ENCODE measurements at places on chromosomes 6 and 20.
A peak's percentile ranks its signal among the peaks of the same experiment; 100 is the strongest.

DNA sequence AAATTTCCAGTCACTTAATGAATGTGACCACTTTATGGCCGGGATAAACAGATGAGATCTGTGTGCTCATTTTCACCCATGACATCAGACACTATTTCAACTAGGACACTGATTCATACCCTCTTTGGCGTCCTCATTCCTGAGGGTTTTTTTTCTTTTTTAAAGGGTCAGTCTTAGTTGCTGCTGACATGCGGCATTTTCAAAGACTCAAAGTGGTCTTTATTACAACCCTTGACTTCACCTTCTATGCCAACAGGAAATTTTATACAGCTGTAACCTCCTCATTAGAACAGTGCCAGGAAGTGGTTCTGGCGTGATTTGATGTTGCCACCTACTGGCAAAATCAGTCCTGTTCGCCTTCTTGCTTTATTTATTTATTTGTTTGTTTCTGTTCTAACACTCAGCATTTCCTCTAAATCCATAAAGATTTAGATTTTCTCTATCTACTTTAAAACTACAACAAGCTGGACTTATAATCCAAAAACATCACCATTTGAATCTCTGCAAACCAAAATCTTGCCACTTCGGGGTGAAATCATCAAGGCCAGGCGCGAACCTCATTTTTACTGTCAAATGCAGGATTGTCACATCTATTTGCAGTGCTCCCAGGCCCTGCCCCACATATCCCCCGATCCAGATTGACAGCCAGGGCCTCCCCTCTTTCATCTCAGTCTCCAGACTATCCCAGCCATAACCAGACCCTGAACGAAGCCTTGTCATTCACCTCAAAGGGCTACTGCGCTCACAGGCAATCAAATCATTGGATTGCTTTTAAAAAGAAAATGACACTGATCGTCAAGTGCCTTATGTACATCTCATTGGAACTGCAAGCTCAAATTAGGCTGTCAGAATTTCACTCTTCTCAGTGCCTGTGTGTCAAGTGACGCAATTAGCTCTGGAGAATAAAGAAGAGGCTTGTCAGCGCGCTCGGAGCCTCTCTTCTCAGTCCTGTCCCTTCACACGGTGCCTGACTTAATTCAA lies 77.5 kb downstream of the C6orf118 start:
- DNase-seq: no peak

DNA sequence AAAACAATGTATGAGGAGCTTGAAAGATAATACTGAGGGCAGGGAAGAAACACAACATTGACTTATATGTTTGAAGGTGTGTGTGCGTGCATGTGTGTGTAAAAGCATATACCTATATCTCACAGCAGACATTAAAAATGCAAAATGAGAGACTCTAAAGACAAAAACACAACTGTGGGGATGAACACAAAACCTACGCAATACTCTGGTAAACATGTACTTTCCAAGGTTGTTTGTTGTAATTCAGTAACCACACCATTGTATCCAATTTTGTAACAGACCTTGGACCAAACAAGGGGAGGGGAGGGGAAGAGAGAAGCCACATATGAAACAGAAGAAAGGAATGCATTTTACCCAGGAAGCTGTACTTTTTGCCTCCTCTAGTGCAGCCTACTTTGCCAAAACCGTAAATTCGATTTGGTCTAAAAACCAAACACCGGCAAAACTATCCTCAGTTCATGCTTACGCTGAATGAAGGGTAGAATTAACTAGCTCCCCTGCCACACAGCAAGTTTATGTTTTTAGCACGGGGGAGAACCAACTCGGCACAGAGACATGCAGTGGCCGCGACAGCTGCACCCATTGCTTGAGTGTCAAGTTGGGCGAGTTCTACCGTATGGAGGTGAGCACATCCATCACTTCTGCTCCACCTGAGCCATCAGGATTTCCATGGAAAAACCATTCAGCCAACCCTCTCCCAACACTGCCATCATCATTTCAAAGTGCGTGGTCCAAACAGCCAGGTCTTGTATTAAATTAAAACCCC lies 50.0 kb downstream of the CNKSR3 start:
- DNase-seq: no peak

GRCh38 chr20:63941282-63942081 lies 14.7 kb downstream of the UCKL1 start:
- peak; percentile 92 for DNase-seq

DNA sequence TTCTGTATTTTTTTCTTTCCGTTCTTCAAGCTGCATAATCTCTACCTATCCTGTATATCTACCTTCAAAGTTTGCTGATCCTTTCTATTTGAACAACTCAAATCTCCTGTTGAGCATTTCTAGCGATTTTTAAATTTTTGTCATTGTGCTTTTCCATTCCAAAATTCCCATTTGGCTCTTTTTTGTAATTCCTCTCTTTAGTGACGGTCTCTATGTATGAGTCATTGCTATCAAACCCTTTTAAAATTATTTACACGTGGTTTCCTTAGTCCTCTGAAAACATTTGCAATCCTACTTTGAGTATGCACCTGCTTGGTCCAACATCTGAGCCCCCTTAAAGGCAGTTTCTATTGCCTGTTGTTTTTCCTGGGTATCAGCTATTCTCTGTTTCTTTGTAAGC lies 100.5 kb upstream of the FOXC1 start:
- no peak for DNase-seq

GRCh38 chr6:126625019-126625418 lies 285.1 kb downstream of the CENPW start:
- no peak for DNase-seq

- no peak for DNase-seq
Measured at GRCh38 chr20:20731945-20732296, 19.5 kb upstream of the RALGAPA2 start.

DNA sequence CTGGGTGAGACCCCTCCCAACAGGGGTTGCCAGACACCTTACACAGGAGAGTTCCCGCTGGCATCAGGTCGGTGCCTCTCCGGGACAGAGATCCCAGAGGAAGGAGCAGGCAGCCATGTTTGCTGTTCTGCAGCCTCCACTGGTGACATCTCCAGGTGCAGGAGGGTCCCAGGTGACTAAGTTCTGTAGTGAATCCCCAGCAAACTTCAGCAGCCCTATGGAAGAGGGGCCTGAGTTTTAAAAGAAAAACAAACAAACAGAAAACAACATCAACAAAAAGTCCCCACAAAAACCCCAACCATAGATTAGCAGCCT lies 515.1 kb downstream of the FRK start:
- no peak for DNase-seq

DNA sequence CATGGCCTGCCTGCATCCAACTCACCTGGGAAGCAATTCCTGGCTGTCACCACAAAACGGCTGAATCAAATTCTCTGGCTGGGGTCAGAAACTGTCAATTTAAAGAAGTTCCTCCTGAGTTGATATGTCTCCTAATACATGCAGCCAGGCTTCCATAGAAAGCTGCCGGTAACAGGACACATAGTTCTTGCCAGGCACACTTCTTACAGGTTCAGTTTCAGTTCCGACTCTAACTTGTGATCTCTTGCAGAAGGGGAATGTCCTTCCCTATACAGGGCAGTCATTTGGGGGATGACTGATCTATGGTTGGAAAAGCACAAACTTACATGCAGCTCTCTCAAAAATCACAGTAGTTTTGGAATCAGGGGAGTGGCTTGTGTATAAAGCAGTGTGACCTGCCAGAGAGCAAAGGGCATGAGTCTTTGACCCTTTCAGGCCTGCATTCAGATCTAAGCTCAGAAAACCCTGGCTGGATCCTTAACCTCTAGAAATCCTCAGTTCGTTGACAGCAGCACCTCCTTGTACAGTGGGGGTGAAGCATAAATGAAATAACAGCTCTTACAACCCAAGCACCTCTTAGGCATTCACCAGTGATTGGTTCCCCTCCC lies 195.6 kb downstream of the SCP2D1 start:
- no peak for DNase-seq

GRCh38 chr6:98539741-98540140 lies 294.6 kb upstream of the POU3F2 start:
- no peak for DNase-seq

GRCh38 chr6:4615891-4616290 lies 160.3 kb upstream of the CDYL start:
- DNase-seq: no peak

- no peak for DNase-seq
Measured at GRCh38 chr6:108734271-108734922, 113.8 kb upstream of the ARMC2 start.

- no peak for DNase-seq
Measured at GRCh38 chr6:17349427-17349826, 44.0 kb upstream of the CAP2 start.

Data from activated CD4-positive, alpha-beta memory T cell treated with anti-CD3 and anti-CD28 coated beads, Interleukin-2, amount 10 ng/mL, durations not matched to agents 7 days and 5 days (primary cell).